ENCODE measurements at places on chromosomes 6 and 20.

- DNase-seq: no peak
Observed at GRCh38 chr20:59031564-59032022, 542 bp downstream of the ATP5F1E start.

DNA sequence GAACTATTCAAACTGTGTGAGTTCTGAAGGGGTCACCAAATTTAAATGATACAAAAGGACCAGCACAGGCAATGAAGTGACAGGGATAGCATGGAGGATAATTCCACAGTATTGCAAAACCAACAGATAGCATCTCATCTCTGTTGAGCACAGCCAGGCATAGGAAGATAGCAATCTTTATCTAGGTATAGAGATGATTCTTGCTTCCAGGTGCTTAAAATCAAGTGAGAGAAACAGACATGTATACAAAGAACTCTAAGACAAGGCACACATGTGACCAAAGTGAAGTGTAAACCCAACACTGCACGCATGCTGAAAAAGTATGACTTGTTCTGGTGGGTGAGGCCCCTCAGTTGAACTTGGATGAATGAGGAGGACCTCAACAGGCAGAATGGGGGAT, 48.4 kb upstream of the ARMC2 start:
- no peak for DNase-seq

GRCh38 chr20:45016089-45016671, 49.9 kb downstream of the STK4 start:
- no peak for DNase-seq

- no peak for DNase-seq
Observed at GRCh38 chr20:39700528-39700927, 738.4 kb downstream of the DHX35 start.

DNA sequence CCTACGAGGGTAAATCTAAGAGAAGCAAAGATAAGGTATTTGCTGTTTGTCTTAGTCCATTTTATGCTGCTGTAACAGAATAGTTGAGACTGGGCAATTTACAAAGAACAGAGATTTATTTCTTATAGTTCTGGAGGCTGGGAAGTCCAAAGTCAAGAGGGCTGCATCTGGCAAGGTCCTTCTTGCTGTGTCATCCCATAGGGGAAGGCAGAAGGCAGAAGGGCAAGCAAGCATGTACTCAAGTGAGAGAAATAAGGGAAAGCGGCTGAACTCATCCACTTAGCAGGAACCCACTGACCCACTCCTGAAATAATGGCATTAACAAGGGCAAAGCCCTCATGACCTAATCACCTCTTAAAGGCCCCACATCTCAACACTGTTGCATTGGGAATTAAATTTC, 102.7 kb downstream of the AGPAT4 start:
- no peak for DNase-seq

DNA sequence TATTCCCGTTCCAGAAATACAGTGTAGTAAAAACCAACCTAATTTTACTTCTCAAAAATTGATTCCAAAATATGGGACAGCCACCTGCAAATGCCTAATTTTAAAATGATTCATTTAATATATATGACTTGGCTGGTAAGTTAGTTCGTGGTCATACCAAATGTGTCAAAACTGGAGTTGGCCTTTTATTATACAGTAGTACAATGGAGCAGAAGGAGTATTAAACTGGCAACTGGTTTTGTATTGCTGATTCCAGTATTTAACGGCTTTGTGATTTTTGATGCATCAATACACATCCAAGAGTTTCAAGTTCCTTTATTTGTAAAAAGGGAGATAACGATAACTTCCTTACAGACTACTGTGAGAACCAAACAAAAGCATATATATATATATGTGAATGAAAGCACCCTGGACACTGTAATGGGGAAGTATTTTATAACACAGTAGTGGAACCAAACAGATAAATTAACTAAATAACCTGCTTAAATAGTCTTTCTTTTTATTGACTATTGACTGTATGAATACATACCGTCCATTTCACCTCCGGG, 24.8 kb downstream of the SAMHD1 start:
- no peak for DNase-seq

Measured in left ventricle myocardium inferior (tissue), 1 donor.